ENCODE measurements at places on chromosomes 7 and 10.

DNA sequence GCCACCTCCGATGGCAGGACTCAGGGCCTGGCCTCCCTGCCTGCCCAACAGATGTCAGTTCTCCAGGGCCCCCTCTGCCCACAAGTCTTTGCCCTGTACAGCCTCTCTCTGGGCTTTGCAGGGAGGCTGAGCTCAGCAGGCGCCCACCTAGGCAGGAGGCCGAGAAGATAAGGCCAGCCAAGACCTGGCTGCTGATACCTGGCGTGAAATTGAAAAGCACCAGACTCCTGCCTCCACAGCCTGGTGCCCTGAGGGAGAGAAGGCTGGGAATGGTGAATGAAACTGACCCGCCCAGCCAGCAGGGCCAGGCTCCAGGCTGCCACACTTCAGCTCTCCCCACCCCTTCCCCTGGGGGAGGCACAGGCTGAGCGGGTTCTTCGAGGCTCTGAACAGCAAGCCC is 145.8 kb downstream of the CDH23 start:
- DNase-seq = peak; percentile 55

DNA sequence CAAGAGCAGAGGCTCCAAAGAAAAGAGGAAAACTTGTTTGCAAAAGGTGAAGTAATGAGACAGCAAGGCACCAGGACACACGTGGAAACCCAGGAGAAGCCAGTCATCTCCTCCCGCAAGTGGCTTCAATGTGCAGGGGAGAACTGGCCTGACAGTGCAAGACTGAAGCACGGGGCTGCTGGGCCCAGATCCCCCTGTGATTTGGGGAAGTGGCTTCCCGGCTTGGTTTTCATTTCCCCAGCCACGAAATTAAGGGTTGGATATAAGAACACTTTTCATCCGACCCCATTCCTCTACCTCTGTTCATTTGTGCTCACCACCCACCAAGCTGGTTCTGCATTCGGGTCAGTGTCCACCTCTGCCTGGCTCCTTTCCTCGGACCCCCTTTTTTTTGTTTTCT is 306.4 kb downstream of the FGFR2 start:
- no peak for DNase-seq

DNA sequence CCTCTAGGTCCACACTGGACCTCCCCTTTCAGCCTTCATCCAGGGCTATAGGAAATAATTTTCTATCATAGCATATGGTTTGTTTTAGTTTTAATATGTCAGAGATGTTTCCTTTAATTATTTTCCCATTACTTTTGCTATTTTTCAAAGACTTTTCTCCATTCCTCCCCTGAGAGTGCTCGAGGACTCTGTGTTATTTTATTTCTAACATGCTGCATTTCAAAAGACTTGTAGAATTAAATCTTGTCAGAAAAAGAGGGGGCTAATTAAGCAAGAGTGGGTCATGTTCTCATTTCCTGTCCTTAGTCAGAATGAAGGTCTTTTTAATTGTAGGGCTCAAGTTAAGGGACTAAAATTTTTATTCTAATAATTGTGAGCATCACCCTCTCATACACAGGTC is 71.6 kb upstream of the CTTNBP2 start:
- DNase-seq = no peak

- DNase-seq = no peak
These were observed 46.1 kb downstream of the WIPF3 start for GRCh38 chr7:29852457-29852856.

Data from H7 (cell line).